NB4 (cell line): ENCODE measurements at places on chromosomes 2 and 18.

DNA sequence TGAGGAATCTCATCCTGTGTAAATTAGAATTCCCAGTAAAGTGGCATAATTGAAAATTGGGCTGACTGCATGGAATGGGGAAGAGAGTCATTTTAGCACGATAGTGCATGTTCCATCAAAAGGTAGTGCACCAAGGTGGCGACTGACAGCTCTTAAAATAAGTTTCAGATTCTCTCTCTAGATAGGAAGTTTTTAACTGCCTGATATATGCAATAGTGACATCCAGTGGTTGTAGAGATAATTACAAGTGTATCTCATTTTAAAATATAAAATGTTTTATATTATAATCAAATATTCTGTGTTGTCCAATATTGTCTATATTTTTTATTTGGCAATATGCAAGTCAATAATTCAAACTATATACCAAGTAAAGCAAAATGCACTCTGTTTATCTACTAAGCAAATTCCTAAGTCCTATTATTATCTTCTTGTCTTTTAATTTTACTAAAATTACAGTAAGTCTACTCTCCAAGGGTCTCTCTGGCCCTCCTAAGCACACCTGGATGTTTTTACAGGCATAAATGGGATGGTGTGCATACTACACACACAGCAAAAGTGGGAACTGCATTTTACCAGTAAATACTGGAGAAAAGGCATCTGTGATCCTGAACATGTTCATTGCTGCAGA, 397.7 kb upstream of the HNRNPA3 start:
- DNase-seq = peak; percentile 34

GRCh38 chr2:212904646-212905045, 246.8 kb downstream of the IKZF2 start:
- peak; percentile 60 for DNase-seq

DNA sequence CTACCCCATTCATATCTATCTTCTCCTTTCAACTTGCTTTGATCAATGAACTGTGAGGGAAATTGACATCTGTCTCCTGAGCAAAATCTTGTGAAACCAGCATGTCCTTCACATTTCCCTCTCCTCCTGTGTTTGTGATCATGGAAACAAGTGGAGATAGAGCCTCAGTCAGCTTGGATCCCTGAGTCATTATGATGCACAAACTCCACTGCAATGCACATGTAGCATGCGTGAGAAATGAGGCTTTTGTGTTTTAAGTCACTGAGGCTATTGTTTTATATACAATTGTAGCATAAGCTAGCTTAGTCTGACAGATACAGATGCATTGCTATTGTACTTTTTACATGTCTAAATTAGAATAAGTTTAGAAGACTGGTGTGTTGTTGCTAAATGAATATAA, 85.2 kb upstream of the HNMT start:
- DNase-seq = no peak

GRCh38 chr18:12656938-12657683, 796 bp downstream of the SPIRE1 start:
- peak; percentile 59 for DNase-seq

DNA sequence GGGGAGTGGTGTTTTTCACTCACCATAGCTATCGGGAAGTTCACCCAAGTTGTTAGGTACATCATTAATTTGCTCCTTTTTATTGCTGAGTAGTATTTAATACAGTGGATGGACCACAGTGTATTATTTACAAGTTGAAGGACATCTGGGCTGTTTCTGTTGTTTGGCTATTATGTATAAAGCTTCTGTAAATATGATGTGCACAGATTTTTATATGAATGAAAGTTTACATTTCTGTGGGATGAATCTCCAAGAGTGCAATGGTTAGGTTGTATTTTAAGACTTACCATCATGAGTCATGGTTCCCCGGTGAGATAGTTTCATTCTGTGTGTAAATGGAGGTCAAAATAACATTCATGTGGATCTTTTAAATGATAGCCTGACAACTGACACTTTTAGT, 337.4 kb downstream of the PTPRM start:
- DNase-seq = no peak

GRCh38 chr2:204472375-204472774, 72.9 kb upstream of the PARD3B start:
- DNase-seq = no peak

DNA sequence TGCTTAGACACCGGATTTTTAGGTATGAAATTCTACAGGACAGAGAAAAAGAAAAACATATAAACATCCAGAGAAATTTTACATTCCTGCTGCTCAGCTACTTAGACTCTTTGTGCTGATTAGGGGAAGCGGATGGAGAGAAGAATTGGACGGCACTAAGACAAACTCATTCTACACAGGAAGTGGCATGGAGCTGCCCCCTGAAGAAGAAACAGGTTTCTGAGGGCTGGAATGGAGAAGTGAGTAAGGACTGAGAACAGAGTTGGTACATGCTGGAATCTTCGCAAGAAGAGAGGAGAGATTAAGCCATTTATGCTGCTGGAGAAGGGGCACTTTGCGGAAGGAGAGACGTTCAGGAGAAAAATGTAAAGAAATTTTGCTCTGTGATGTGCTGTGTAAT, 253.0 kb upstream of the ERBB4 start:
- DNase-seq = no peak

DNA sequence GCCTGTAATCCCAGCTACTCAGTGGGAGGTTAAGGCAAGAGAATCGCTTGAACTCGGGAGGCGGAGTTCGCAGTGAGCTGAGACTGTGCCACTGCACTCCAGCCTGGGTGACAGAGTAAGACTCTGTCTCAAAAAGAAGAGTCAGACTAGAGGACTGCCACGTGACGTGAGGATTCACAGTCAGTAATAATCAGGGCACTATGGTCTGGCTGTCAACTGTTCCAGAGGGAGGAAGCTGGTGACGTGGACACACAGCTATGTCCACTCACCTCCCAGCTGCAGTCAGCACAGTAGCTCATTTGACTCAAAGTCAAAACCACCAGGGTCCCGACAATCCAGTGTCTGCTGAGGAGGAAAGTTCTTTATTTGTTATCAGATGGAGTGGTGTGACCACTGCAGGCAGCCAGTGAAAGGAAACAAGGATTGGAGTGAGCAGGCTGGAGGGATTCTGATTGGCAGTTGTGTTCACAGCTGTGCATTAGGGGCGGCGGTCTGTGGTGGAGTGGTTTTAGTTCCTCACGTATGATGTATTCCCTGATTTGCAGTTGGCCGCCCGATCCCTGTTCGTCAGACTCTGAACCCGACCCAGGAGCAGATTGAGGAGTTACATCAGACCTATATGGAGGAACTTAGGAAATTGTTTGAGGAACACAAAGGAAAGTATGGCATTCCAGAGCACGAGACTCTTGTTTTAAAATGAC, 37.9 kb downstream of the MOGAT1 start:
- peak; percentile 55 for DNase-seq

GRCh38 chr18:72171596-72171995, 372.5 kb downstream of the CBLN2 start:
- DNase-seq = no peak

DNA sequence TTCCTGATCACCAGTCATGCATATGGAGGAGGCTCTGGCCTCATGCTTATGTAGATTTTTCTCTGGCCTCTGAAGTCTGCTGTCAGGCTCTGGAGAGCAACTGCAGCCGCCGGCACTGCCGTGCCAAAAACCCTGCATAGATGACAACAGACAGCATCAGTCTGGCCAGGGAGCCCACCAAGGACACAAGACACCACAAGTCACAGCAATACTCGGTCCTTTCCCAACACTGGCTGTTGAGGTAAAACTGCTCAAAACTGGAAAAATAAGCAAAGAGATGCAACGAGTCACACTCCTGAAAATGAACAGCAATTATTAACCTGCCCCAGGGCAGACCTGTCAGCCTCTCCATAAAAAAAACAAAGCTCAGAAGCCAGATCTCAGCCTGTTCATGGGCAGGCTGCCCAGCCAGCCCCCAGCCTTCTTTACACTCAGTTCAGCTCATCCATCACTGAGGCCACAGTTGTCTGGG, 186.0 kb upstream of the RAB6C start:
- DNase-seq = no peak

DNA sequence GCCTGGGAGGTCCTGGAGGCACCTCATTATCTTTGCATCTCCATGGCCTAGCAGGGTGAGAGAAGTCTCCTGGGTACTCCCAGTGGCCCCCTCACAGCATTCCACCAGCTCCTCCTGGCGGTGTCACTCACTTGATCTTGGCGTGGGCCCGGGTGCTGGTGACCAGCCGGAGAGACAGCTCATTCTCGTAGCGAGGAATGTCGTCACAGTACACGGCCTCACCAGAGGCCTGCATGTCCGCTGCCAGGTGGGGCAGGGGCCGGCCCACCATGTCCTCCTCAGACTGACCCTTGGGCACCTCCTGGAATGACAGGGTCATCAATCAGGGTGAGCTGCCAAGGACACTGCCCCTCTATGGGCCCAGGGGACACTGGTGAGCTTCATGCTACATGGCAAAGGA, 42.4 kb downstream of the XDH start:
- no peak for DNase-seq

DNA sequence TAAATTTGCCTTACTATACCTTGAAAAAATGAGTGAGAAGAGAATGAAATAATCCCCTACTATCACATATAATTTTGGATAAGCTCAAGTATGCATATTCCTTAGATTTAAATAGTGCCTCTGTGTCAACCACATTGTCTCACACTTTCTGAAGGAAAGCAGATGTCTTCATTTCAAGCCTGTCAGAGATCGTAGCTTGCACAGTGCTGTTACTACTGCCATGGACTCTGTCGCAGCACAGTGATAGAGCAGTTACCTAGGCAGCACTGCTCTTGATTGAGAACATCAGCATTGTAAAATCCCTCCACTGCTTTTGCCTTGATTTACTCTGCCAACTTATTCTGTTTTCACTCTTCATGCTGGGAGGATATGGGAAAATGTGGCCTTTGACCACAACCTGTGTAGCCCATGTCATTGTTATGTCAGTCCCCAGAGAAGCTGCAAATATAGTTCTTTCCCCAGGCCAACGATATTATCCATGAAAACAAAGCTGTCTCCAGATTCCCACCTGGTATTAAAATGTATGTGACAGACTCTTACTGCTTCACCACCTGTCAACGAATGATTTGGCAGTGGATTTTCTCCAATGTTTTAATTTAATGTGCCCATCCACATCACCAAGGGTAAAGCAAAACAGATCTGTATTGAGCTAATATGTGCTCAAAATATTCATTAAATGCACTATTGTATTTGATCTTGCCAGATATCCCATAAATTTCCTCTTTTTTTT, 675.7 kb downstream of the METTL4 start:
- DNase-seq = no peak

GRCh38 chr2:99420031-99420430, 69.8 kb downstream of the REV1 start:
- DNase-seq = no peak

GRCh38 chr2:173119944-173120343, 44.3 kb downstream of the MAP3K20 start:
- no peak for DNase-seq

DNA sequence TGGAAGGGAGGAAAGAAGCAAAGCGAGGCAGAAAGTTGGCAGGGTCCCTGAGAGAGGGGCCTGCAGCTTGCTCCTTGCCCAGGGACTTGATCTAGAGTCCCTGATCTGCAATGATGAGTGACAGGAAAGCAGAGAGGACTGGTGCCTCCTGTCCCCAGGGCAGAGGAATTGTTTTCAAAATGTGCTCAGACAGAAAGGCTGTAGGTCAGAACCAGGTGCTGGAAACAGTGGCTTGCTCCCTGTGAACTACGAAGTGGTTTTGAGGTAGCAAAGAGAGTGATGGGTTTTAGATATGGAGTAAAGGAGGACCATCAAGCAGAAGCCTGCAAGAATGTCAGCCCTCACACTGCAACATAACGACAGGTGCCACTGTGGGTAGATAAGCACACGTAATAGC, 164.9 kb upstream of the SERTAD2 start:
- no peak for DNase-seq

GRCh38 chr2:112794131-112794733, 9.9 kb upstream of the IL1A start:
- DNase-seq = peak; percentile 97

- DNase-seq = no peak
Observed at GRCh38 chr2:74278694-74279093, 64.5 kb downstream of the SLC4A5 start.

GRCh38 chr18:48412339-48412929, 3.3 kb upstream of the ZBTB7C start:
- peak; percentile 48 for DNase-seq

DNA sequence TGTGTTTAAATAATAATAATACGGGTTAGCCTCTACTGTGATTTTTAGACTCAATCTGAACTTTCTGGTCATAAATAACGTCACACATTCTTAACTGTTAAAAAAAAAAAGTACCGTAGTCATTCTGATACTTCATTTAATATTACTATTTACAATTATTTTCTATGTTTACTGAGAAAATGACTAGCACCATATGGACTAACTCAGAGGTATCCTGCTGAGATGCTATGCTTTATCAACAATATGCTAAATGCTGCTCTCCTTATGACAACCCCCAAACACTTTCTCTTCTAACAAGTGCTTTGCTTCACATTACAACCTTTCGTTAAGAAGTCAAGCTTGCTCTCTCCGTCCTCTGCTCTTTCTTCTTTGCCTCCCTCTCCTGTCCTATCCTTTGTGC, 182.1 kb downstream of the AFF3 start:
- no peak for DNase-seq

DNA sequence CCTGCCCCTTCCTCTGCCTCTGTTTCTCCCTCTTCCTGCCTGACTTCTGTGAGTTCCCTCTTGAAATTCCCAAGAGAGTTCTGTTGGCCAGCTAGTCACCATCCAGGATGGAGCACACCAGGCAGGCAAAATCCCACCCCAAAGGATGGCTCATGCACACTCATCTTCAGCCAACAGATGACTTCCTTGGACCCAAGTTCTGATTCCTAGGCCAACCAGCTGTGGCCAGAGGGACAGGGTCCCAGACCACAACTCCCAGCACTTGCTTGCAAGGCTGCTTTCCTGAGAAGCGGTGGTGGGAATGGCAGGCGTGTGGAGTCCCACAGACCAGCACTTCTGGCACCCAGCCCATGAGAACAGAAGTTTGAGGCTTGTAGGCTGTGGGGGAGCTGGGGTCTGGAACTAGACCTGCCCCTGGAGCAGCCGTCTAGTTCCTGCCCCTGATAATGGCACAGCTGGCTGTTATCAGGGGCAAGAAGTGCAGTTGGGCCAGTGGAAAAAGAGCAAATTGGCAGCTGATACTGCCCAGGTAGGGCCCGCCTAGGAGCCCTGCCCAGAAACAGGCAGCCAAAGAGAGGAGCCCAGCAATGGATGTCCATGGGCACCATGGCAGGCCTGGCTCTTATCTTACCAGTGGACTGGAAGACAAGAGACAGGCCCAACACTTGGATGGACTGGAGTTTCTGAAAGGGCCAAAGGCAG, 56.7 kb downstream of the CYP26B1 start:
- DNase-seq = no peak

DNA sequence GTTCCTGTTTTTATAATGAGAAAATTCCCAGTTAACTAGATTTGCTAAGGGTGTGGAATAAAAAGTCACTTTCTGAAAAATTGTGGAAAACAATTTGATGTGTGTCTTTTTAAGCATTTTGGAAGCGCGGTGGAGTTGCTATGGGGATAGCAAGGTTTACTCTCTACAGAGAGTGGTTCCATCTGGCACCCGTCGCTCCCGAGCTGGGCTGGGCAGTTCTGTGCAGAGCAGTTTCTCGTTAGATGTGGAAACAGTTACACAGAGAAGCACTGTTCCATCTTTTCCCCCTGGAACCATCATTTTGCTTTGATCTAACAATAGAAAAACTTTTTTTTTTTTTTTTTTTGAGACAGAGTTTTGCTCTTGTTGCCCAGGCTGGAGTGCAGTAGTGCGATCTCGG, 17.4 kb downstream of the LDLRAD4 start:
- no peak for DNase-seq
